ENCODE measurements at places on chromosomes 12 and 14.

DNA sequence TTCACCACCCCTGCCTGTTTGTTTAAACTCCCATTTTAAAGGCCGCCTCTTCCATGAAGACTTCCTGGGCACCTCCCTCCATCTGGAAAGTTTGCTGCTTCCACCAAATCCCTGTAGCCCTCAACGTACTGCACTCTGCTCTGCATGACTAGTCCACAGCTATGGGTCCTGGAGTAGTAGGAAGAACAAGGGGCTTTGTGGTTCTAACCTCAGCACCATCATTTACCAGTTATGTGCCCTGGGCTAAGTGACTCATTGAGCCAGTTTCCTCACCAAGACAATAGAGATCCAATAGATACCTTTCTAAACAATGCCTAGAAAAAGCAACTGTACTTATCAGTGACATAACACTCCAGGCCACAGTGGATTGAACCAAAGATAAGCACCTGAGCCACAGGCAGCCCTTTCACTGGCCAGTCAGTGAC is 8.5 kb upstream of the LTBP2 start:
- DNase-seq, result peak; percentile 55

DNA sequence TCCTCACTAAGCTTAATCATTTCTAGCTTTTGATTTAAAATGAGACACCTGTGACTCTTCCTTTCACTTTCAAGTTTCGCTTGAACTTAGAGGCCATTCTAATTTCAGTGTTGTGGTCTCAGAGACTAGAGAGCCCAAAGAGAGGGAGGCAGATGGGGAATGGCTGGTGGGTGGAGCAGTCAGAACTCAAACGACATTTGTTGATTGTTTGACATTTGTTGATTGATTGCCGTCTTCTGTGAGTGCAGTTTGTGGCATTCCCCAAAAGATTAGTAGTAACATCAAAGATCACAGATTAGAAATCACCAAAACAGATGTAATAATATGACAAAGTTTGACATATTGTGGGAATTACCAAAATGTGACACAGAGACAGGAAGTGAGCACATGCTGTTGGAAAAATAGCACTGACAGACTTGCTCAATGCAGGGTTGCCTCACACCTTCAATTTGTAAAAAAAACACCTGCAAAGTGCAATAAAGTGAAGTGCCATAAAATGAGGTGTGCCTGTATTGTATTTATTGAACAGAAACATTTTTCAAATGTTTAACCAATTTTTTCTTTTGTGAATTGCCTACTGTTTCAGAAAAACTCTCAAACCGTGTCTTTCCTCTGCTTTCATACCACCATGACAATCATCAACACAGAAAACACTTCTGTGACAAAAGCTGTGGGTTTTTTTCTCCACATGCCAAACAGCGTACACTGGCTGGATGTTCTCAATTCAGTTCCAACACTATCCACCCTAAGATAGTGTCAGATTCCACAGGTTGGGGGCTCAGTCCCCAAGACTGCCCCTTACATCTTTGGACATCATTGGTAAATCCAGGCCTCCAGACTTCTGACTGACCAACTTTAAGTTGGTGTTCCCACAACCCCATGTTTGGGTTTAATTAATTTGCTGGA is 376.3 kb upstream of the RGS6 start:
- DNase-seq, result peak; percentile 73

GRCh38 chr12:94186278-94187241 is 38.2 kb downstream of the PLXNC1 start:
- no peak for DNase-seq

- DNase-seq, result no peak
These were observed 956.0 kb upstream of the NOVA1 start for GRCh38 chr14:27553790-27554189.

DNA sequence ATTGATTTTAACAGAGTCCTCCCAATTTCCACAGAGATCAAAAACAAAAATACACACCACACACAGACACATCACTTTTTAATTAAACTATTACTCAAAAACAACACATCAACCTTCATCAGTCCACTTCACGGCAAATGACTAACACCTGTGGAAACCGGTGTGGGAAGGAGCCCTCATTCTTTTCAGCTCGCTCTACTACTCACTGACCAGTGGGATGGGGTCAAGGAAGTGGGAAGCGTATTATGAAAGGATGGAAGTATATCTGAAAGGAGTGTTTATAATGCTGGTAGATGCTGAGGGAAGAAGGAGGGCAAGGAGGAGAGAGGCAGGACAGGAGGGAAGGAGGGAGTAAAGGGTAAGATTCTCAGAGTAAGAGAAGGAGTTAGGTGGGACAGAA is 156.5 kb downstream of the EPS8 start:
- DNase-seq, result no peak

GRCh38 chr12:27549801-27550652 is 26.0 kb downstream of the PPFIBP1 start:
- no peak for DNase-seq

- DNase-seq, result no peak
These were observed 18.0 kb upstream of the YARS2 start for GRCh38 chr12:32773691-32774090.

- DNase-seq, result no peak
These were observed 68.8 kb upstream of the SFSWAP start for GRCh38 chr12:131642101-131642540.

DNA sequence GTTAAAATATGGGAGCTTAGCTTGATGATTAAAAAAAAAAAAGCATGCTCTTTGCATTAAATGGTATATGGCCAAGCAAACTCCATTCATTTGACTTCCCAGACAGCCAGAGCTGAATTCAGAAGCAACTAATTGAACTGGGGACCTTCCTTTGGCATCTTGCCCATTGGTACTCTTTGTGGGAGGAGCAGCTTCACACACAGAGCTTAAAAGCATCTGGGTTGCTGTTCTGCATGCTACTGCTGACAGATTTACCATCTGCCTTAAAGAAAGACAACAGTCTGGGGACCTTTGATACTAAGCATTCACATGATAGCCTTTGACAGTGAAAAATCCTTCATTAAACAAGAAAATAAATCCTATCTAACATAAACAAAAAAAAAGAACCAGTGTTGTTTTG is 977.9 kb downstream of the TMTC2 start:
- DNase-seq, result no peak

DNA sequence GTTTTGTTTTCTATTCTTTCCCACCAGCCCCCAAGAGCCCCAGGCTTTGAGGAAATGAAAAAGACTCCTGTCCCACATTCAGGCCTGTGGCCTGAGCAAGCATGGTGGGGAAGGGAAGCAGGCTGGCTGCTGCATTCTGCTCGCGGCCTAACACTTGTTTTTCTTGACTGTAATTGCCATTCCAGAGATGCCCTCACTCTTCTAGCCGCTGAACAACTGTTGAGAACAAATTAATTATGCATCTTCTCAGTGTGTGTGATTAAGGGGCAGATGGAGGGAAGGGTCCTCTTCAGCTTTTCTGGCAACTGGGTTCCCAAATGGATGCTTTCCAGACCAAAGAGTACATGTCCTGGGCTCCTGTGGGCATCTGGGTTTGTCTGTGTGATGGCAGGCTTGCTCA is 43.3 kb downstream of the ADCK1 start:
- DNase-seq, result no peak

- no peak for DNase-seq
These were observed 2.9 kb downstream of the LMNTD1 start for GRCh38 chr12:25550186-25550585.

GRCh38 chr12:1634590-1635191 is 5.7 kb downstream of the WNT5B start:
- DNase-seq, result peak; percentile 79

- no peak for DNase-seq
These were observed 173.7 kb downstream of the SLC25A21 start for GRCh38 chr14:36998686-36999085.

GRCh38 chr14:65637780-65638179 is 225.2 kb downstream of the FUT8 start:
- peak; percentile 60 for DNase-seq

- DNase-seq, result no peak
These were observed 201.9 kb downstream of the AACS start for GRCh38 chr12:125267114-125267513.

DNA sequence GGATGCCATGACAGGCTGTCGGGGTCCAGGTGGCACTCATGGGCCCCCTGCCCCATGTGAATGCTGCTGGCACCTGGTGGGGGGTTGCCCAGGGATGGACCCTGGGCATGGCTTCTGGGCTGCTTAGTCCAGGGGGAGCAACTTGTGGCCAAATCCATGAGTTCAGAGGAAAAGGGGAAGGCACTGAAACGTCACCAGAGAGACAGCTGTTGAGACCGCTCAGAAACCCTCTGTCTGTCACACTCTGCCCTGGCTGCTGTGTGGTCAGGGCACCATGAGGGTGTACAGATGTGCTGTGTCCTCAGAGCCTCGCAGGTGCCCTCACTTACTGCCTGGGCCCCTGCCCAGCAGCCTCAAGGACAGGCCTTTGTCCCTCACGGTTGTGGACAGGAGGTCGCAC is 9.4 kb downstream of the CLBA1 start:
- DNase-seq, result no peak

DNA sequence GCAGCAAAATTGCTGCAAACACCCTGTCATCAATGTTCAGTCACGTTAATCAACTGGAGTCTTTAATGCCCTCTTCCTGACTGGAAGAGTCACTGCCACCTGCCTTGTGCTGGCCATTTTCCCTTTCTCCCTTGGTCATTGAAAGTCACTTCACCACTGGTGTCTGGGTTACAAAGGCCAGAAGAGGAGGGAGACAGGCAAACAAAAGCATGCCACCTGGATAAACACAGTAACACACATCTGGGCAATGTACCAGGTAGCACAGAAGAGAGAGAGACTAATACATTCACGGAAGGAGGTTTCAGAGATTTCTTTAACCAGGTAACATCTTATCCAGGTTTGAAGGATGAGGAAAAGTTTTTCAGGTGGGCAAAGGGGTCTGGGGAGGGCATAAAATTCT is 32.7 kb downstream of the GPHB5 start:
- no peak for DNase-seq

DNA sequence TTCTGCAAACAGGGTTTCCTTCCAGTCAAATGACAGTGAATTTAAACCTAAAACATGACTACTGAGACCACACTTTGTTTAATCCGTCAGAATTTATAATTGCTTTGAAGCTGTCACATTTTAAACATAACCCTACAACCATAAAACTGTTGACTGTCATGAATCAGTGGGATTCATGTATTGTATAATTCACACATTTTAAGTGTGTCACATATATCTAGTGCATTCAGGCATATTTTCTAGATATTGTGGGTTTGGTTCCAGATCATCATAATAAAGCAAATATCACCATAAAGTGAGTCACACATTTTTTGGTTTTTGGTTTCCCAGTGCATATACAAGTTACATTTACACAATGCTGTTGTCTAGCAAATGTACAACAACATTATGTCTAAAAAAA is 304.4 kb downstream of the TMEM132D start:
- DNase-seq, result no peak

- no peak for DNase-seq
These were observed 29.9 kb upstream of the YBX3 start for GRCh38 chr12:10753059-10753458.

- DNase-seq, result no peak
These were observed 6.8 kb downstream of the FAM216A start for GRCh38 chr12:110475426-110475825.

DNA sequence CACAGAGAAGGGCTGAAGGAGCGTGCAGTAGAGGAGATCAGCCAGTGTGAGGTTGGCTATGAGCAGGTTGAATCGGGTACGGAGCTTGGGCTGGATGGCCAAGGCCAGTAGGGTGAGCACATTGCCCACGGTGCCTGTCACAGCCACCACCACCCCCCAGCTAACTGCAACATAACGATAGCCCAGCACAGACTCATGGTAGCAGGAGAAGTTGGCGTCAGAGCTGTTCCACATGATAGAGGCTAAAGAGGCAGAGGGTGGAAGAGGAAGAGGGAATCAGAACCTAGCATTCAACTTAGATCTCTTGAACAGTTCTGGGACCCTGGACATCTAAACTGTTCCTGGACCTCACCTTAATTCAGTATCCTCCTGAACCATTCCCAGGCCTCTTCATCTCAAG is 668 bp downstream of the GPR84 start:
- no peak for DNase-seq

- DNase-seq, result no peak
These were observed 269.6 kb upstream of the CRY1 start for GRCh38 chr12:107362960-107363359.
